ENCODE measurements at places on chromosomes 1 and 21. TPM values are rescaled to one million over a fixed set of nuclear protein-coding genes. Genes with fewer than 3 reads are reported as not detected.

DNA sequence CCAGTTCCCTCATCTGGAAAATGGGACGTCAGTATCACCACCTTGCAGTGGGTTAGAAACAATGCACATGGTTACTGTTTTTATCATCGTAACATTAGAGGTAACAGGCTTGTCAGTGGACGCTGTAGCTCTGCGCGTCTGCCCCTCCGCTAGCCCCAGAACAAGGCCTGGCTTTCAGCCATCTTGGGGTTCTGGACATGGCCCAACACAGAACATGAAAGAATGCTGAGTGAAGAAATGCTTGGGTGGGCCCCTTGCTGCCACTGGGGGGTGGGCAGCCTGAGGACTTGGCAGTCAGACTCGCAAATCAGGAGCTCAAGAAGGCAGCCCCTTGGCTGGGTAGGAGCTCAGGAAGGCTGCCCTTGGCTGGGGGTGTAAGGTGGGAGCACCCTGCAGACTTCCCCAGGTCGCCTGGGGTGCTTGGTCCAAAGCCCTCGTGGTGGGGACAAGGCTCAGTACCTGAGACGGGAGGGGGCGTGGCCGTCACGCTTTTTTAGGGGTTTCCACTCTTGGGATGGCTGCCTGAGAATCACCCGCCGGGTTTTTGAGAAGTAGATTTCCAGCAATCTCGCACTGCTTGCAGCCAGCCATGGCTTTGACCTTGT lies 51.7 kb downstream of the SLC37A1 start:
- no peak overlapping the region for H3K27ac ChIP-seq
- no peak overlapping the region for H3K4me3 ChIP-seq
- DNase-seq, result no peak
- H3K27me3 ChIP-seq, result no peaks in the 10 kb centered on the region
- no peaks in the 10 kb centered on the region for H3K36me3 ChIP-seq

DNA sequence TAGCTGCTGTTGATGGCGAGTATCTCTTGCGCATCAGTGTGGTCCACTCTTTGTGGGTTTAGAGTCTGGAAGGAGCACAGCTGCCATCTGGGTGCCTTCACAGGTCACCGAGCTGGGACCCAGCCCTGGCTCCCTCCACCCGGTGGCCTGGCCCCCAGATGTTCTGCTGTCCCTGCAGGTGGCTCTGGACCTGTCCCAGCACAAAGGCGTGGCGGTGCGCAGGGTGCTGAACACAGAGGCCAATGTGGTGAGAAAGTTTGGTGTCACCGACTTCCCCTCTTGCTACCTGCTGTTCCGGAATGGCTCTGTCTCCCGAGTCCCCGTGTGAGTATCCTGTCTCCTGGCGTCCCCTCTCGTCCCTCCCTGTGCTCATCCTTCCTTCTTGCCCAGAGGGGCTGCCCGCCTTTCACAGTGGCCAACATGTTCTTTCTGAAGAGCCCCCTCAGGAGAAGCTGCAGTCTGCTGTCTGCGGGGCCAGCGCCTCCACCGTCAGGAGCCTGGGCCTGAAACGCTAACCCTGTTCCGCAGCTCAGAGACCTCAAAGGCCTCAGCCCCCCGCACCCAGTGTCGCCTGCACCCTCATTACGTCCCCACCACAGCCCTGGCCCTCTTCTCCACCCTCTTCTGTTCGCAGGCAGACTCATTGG lies 27.4 kb downstream of the QSOX1 start:
- no peaks in the 10 kb centered on the region for H3K27me3 ChIP-seq
- no peak overlapping the region for H3K27ac ChIP-seq
- H3K4me3 ChIP-seq, result no peak overlapping the region
- no peak for DNase-seq
- no peaks in the 10 kb centered on the region for H3K4me1 ChIP-seq
- peaks cover 30% of the 10 kb centered on the region for H3K36me3 ChIP-seq

DNA sequence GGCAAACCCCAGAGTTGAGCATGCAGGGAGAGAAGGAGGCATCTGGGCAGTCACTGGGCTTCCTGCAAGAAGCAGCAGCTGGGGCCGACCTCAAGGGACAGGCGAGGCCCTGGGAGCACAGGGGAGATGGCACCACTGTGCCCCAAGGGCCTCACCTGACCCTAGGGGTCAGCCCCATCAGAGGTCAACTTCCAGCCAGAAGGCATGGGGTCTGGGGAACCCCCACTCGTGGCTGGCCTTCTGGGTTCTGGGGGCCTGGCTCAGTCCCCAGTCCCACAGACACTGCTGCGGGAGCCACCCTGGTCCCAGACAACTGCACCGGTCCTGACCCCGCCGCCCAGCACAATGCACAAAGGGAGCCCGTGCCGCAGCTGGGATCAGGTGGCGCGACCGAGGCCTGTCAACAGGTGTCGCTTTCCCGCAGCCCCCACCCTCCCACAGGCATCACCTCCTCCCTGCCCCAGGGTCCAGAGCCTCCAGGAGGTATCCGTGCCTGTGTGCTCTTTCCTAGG lies 6.2 kb downstream of the WNT9A start:
- DNase-seq, result peak; percentile 34
- H3K36me3 ChIP-seq, result 0 out of 2 replicates have a peak, but pooled peaks cover 3% of the 10 kb centered on the region
- H3K4me1 ChIP-seq, result peaks cover 17% of the 10 kb centered on the region
- no peak overlapping the region for H3K4me3 ChIP-seq
- no peak overlapping the region for H3K27ac ChIP-seq

DNA sequence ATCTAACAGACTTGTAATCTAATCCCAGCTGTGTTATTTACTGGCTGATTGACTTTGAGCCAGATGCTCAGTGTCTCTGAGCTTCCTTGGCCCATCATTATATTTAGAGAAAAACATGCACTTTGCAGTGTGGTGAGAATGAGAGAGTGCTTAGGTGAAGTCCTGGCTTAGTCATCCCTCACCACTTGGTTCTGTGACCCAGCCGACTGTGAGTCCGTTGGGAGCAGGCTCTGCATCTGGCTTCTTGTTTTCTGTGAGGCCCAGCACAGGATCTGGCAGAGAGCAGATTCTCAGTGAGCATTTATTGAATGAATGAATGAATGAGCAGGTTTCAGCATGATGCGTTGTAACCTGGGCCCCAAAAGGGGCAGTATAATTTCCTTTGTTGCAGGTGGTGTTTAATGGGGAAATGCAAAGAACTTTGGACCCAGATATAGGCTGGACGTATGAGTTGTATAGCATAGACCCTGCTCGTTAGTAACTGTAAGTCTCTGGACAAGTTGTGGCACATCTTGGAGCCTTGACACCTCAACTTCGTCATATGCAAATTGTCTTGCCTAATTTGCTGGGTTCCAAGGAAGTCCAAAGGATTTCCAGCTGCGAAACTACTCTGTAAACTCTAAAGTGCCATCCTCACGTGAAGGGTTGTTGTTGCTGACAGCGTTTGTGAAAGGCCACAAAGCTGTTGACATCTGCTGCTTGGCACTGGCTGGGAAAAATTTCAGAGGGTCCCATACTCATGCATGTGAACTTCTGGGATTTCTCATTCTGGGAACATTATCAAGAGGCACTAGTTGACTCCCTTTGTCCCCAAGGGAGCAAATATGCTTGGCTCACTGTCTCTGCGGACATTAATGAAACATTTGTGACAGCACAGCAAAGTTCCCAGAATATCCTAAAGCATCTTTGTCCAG lies 138.8 kb upstream of the USP24 start:
- no peak overlapping the region for H3K4me3 ChIP-seq
- DNase-seq, result no peak
- no peak overlapping the region for H3K27ac ChIP-seq
- H3K4me1 ChIP-seq, result no peaks in the 10 kb centered on the region
- no peaks in the 10 kb centered on the region for H3K27me3 ChIP-seq

GRCh38 chr1:72412286-72412685 lies 129.9 kb upstream of the NEGR1 start:
- no peaks in the 10 kb centered on the region for H3K36me3 ChIP-seq
- H3K4me1 ChIP-seq, result no peaks in the 10 kb centered on the region
- no peak overlapping the region for H3K27ac ChIP-seq
- DNase-seq, result no peak
- no peaks in the 10 kb centered on the region for H3K27me3 ChIP-seq

The TMPRSS2 gene
- total RNA-seq, result not detected

GRCh38 chr1:231272173-231272572 lies 31.2 kb downstream of the GNPAT start:
- no peak overlapping the region for H3K27ac ChIP-seq
- H3K4me1 ChIP-seq, result no peaks in the 10 kb centered on the region
- no peaks in the 10 kb centered on the region for H3K27me3 ChIP-seq

The MFAP2 gene
- total RNA-seq, result 16.7 TPM

The ICOSLG gene
- not detected for total RNA-seq

- no peak for DNase-seq
- H3K36me3 ChIP-seq, result no peaks in the 10 kb centered on the region
- H3K4me3 ChIP-seq, result no peak overlapping the region
- no peaks in the 10 kb centered on the region for H3K27me3 ChIP-seq
Observed at GRCh38 chr1:160197231-160197630, 6.9 kb downstream of the CASQ1 start.

DNA sequence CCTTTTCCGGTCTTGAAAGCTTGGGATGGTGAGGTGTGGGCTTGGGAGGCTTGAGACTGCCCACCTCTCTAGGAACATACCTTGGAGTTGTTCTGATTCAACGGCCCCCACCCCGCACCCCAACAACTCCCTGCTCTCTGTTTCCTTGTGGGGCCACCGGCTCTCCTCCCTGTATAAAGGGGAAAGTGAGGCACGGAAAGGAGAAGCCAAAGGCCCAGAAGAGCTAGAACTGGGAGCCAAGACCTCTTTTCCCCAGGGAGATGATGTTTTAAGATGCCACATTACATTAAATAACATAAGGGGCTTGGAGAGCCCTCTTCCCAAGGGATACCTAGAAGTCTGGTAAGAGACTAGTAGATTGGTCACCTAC lies 1.2 kb upstream of the DLGAP3 start:
- no peak overlapping the region for H3K27ac ChIP-seq
- DNase-seq, result no peak
- H3K36me3 ChIP-seq, result no peaks in the 10 kb centered on the region
- H3K27me3 ChIP-seq, result peaks cover 66% of the 10 kb centered on the region
- H3K4me1 ChIP-seq, result peaks cover 14% of the 10 kb centered on the region

The TAF5L gene
- 12.0 TPM for total RNA-seq
